Amniotic epithelial cell (primary cell): ENCODE measurements at places on chromosomes 4 and X.

GRCh38 chr4:26061248-26061986 is 147.4 kb downstream of the SMIM20 start:
- peak; percentile 65 for DNase-seq

- no peak for DNase-seq
These were observed 51.1 kb downstream of the SH3KBP1 start for GRCh38 chrX:19836337-19836736.

DNA sequence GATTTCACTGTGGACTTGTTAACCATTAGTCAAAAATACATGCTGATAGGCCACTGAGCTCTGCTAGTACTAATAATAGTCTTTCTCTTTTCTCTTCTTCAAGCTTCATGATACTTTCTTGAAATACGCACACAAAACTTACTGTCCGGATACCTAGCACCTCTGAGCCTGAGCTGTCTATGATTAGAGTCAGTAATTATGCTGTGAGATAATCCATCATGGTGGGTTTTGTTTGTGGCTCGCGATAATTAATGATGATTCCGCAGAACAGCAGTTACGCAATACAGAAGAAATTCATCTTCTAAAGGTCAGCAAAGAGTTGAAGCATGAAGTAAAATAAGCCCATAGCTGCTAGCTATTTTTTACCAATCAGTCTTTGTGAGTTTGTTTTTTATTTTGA is 511.5 kb upstream of the GALNT7 start:
- peak; percentile 38 for DNase-seq

DNA sequence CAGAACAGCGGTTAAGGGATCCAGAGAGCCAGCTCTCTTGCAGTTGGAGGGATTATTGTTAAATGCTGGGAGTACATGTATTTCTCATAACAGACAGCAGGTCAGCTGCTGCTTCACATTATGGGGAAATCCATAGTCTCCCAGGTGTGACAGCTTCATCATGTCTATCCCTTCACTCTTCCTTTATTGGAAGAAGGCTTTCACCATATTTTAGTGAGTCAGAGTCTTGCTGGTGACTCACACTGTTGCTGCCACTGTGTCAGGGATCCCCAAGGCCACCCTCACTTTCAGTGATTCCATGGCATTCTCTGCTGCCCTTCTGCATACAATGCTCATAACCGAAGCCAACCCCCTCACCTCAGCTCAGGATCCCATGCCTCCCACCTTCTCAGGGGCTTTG is 32.9 kb upstream of the PAGE5 start:
- DNase-seq = no peak

DNA sequence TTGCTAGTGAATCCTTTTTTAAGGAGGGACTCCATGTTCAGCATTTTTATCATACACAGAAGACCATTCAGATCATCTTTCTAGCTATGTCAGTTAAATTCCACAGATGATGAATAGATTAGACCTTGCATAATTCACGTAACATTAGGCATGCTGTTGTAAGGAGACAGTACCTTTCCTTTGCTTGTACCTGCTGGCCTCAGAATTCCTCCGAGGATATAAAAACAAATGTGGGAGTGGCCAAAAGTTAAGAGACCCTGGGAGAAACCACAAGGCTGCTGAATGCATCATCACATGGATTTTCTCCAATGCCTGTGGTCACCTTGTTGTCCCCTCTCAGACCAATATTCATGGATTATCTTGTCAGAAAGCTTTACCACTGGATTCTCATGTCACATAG is 201.4 kb downstream of the MAGEB17 start:
- peak; percentile 9 for DNase-seq
